ENCODE measurements at places on chromosomes 2 and 18. TPM values are rescaled to one million over a fixed set of nuclear protein-coding genes. Genes with fewer than 3 reads are reported as not detected.

- no peak for DNase-seq
Observed at GRCh38 chr2:101380376-101380775, 6.9 kb downstream of the CREG2 start.

GRCh38 chr2:47167149-47167548 lies 12.0 kb upstream of the STPG4 start:
- no peak for DNase-seq

RAX gene
- not detected for total RNA-seq

GRCh38 chr2:106011380-106011779 lies 182.7 kb downstream of the UXS1 start:
- peak; percentile 41 for DNase-seq

Data from pulmonary artery endothelial cell (primary cell).